ENCODE measurements at places on chromosomes 5 and 9.

DNA sequence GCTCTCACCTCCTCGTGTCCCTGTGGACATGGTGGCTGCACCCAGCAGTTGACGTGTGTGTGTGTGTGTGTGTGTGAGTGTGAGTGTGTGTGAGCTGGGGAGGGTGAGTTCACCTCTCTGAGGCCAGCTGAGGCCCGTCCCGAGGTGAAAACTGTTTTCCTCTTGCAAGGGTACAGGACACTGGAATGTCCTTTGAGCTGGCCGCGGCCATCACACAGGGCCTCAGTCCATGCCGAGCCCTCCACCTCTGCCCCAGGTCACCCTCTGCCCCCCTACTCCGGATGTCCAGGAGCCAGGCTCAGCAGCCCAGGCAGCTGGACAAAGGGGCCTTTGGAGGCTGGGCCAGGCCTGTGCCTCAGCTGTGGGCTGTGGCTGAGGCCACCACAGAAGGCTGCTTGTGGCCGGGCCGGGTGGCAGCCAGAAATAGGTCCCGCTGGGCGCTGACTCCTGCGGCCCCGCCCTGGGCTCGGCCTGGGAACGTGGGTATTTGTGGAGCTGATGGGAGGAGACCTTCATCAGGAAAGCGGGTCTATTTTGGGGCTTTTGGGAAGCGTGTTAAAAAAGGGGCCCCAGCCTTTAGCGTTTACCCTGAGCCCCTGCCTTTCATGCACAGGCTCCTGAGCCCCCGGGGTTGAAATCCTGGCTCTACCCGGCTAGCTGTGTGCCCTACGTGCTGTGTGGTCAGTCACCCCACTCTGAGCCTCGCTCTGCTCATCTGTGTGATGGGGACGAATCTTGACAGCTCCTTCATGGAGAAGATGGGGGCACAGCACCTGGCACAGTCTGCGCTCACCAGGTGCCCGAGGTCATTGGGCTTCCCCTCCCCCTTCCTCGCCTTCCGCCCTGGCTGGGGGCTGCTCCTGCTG, 75.1 kb upstream of the IER5L start:
- DNase-seq: no peak

DNA sequence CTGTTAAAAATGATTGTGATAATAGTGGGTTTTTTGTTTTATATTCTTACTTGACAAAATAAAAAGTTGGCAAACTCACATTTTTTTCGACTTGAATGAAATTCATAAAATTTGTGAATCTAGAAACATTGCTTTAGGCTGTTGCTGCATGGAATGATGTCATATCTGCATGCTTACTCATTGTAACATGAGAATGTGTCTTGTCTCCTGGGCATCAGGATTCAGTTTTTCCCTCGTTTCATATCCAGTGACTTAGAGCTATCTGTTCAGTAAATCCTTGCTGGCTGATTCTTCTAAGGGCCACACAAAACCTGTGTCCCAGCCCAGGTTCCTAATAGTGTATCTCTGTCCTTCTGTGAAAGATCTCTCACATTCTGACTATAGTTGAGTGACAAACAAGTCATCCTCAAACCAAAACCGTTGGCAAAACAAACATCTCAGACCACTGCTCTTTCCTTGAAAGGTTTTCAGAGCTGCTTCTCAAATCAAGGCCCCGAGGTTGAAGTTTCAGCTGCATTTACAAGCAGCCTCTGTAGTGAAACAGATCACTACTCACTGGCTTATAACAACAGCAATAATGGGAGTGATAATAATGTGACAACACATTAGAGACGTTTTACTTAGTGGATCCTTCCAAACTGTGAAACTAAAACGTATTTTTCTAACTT, 95.0 kb downstream of the NPR3 start:
- no peak for DNase-seq

- no peak for DNase-seq
These were observed 624.9 kb upstream of the GRAMD2B start for GRCh38 chr5:125798307-125798706.

- no peak for DNase-seq
These were observed 104.0 kb downstream of the GDNF start for GRCh38 chr5:37735649-37736347.

- no peak for DNase-seq
These were observed 1.3 kb upstream of the SVEP1 start for GRCh38 chr9:110580850-110581249.
